ENCODE measurements at places on chromosomes 2 and 18.
A peak's percentile ranks its signal among the peaks of the same experiment; 100 is the strongest.

DNA sequence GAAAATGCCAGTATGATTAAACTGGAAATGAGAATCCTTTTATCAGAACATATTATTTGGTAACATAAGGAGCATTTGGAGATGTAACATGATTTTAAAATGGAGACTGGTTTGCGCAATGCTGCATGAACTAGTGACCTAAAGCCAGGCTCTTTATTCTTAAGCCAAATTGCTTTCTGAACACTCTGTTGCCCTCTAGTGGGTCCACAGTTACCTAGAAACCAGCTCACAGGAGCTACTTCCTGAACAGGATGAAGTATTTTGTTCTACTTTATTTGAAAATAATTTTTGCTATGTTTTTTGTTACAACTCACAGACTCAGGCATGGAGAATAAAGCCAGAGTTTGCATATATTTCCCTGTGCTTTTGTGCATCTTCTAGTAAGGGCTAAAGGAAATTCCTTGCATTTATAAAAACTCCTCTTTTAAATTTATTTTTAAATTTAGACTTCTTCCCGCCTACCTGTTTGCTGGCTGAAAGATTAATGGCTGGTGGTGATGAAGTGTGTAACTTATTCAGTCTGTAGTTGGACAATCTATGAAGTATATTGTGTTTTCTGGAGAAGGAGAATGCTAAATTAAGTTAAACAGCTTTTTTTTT lies 146.7 kb downstream of the PARD3B start:
- peak; percentile 86 for DNase-seq

DNA sequence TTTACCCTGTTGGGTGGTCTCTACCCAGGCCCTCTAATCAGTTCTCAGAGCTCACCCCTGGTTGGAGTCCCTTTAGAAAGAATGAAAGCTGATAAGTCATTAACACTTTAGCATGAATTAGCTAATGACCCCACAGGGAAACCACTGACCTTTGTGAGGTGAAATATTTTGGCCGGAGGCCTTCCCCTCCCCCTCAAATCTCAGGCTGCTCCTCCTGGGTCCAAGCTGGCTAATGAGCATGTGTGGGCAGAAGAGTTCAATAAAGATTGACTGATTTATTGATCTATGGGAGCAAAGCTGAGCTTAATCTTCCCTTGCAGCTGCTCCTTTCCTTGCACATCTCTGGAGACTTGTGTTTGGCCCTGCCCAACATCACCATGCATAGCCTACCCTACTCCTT lies 78.8 kb upstream of the CCDC85A start:
- DNase-seq = no peak

- peak; percentile 88 for DNase-seq
Observed at GRCh38 chr2:47070155-47070919, 84.8 kb downstream of the STPG4 start.

GRCh38 chr2:20797096-20797495 lies 25.8 kb downstream of the LDAH start:
- DNase-seq = no peak

DNA sequence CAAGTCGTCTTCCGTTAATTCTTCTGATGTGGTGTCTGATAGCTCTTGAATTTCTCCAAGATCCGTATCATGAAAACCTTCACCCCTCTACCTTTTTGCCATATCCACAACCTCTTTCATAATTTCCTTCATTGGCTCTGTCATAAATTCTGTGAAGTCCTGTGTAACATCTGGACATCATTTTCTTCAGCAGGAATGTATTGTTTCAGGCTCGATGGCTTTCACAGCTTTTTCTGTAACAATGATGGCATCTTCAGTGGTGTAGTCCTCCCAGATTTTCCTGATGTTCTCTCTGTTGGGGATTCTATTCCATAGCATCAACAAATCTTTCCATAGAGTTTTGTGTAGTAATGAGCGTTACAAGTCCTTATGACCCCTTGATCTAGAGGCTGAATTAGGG lies 114.2 kb upstream of the EML6 start:
- no peak for DNase-seq

- no peak for DNase-seq
Observed at GRCh38 chr18:10269261-10269660, 185.2 kb upstream of the APCDD1 start.

DNA sequence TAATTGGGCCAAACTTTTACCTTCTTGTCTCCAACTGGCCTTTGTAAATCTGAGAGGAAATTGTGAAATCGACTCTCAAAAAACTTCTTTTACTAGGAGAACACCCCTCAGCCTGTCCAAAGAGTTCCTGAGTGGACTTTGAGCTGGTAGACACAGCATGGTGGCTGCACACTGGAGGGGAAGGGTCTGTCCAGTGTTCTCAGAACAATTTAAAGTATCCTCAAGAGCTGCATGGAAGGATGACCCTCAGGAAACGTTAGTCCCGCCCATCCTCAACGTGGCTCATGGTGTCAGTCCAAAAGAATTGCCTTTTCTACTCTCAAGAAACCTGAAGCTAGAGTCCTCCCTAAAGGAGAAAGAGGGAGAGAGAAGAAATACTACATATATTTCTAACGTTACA lies 182.7 kb downstream of the EPHA4 start:
- no peak for DNase-seq

GRCh38 chr2:217256251-217256650 lies 396.4 kb upstream of the TNP1 start:
- DNase-seq = peak; percentile 63

DNA sequence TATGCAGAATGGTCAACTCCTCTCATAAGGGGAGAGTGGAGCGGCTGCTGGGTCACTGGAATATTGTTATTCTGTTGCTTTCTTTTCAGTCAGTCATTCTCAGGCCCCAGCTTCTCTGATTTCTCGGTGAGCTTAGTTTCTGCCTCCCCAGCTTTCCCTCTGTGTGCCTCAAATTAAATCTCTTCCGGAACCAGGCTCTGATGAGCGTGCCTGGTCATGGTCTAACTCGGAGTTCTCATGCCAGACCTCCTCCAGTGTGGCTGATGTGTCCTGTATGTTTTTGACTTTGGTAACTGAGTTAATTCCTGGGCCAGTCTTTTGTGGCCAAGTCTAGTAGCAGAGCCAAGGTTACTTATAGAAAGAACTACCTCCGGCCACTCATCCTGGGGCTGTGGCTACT lies 4.9 kb upstream of the STK11IP start:
- DNase-seq = peak; percentile 21

DNA sequence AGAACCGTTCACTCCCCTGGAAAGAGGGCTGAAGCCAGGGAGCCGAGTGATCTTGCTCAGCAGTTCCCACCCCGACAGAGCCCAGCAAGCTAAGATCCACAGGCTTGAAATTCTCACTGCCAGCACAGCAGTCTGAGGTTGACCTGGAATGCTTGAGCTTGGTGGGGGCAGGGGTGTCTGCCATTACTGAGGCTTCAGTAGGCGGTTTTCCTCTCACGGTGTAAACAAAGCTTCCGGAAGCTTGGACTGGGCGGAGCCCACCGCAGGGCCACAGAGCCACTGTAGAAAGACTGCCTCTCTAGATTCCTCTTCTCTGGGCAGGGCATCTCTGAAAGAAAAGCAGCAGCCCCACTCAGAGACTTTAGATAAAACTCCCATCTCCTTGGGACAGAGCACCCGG lies 180.8 kb downstream of the WDR7 start:
- DNase-seq = peak; percentile 26

DNA sequence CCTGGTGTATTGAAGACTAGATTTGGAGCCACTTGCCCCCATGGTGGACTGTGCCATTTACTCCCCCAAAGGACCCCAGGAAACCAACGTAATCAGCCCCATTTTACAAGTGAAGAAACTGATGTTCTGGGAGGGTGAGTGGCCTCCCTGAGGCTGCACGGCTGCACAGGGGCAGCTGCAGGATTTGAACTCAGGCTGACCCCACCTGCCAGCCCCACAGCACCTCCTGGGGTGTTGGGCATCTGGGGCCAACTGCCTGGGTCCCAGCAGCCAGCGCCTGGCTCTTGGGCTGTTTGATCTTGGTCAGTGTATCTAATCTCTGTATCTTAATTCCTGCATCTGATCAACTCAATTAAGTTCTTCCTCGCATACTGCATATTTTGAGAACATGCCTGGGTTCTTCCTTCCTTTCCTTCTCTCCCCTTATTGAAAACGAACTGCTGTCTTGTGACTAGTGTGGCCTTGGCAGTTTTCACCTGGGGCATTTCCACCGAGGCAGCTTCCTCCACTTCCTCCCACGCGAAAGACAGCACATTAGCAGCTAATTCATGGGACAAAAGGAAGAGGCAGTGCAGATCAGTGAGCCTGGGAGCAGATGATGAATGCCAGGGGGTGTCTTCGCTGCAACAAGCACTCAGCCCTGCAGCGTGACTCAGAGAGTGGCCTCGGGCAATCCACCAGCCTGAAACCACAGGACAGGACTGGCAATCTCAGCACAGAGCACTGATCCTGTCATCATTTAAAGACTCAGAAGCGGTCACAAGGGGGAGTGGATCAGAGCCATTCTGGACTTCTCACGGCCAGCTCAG lies 184.1 kb upstream of the RAB12 start:
- DNase-seq = peak; percentile 94
